CD4-positive, alpha-beta T cell (primary cell): ENCODE measurements at places on chromosomes 7 and 10. TPM values are rescaled to one million over a fixed set of nuclear protein-coding genes. Genes with fewer than 3 reads are reported as not detected.
A peak's percentile ranks its signal among the peaks of the same experiment; 100 is the strongest.

DNA sequence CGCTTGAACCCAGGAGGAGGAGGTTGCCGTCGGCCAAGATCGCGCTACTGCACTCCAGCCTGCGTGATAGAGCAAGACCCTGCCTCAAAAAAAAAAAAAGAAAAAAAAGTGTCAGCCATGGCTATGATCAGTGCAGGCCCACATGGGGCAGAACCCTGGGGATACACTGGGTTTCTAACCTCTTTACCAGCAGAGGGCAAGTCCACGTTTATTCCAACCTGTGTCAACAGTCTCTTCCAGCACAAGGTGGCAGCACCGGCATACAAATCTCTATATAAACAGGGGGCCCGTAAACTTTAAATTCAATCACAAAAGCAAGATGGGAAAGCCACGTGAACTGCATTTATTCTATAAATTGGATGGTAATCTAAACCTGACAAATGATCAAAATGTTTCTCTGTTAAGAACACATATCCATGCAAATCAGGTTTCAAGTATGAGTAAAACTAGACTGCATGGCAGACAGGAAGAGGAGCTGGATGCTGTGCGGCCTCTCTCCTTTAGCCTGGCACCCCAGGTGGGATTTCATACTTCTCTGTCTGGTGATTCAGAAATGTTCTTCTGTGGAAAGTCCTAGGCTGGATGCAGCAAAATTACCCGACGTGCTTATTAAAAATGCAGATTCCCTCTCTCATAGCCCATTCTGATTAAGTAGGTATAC lies 60.0 kb upstream of the STEAP1B start:
- peak; percentile 49 for DNase-seq

GRCh38 chr10:32489901-32490300 lies 44.0 kb downstream of the CCDC7 start:
- no peak for DNase-seq

AKR1B15 gene
- not detected for total RNA-seq

TMEM213 gene
- total RNA-seq: not detected

DNA sequence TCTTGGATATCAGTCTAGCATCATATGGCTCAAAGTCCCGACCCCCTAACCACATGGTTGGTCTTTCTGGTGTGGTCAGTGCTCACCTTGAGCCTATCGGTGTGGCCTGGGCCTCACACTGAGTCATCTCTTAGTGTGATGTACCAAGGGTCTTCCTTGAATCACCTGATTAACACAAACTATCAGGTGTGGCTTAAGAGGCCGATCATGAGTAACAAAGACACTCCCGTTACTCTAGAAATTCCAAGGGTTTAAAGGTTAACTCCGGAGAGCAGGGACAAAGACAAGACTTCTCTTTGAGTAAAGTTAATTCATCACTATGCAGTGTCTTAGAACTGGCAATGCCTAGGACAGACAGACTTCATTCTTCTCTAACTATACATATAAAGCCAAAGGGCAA lies 52.3 kb upstream of the ARMC3 start:
- DNase-seq: no peak

H2BK1 gene
- not detected for total RNA-seq

DNA sequence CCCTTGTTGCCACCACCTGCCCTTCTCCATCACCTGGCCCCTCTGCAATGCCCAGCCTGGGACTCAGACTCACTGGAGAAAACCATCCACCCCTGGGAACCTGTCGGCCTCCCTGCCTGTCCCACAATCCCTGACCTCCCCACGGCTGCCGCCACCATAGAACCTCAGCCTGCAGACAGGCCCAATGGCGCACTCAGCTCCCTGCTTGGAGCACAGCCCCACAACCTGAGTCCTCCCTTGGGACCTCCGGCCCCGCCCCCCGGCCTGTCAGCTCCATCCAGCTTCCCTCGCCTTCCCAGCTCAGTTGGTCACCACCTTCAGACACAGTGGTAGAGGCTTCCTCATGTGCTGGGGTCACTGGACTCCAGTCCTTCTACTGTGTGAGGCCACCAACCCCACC lies 41.1 kb downstream of the PARP12 start:
- no peak for DNase-seq

SAMD9L gene
- 7.9 TPM for total RNA-seq

DNA sequence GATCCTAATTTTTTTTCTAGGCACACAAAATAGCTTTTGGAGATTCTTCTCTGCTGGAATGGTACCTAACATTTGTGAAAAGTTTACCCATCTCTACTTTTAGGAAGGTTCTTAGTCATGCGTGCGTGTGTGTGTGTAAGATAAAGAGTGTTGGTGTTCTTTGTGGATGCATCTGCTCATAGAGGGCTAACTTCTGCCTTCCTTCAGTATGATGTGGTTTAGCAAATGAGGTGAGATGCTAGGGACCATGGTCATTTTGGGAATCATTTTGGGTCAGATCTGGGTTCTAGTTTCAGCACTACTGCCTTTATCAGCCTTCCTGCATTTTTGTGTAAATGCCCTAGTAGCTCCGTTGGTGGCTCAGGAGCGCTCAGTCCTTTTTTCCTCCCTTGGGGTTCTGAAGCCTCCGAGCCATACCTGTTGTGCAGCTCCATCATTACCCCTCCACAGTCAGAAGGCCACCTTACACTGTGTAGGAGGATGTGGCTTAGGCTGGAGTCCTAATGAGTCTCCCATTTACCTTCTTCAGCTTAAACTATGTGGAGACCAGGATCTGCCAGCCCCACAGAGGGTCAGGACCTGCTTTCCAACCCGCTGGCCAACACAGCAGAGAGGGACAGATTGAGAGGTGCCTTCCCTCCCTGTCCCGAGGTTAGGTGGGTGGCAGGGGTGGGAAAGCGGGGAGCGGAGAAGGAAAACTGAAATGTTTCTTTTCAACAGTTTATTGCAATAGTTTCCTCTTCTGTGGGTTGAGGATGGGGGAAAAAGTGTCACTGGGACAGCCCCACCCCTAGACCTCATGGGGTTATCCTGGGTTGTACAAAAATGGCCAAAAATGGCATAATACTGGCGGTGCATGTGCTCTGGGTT lies 31.2 kb downstream of the TSPAN14 start:
- DNase-seq: no peak

TRPV5 gene
- not detected for total RNA-seq

DNA sequence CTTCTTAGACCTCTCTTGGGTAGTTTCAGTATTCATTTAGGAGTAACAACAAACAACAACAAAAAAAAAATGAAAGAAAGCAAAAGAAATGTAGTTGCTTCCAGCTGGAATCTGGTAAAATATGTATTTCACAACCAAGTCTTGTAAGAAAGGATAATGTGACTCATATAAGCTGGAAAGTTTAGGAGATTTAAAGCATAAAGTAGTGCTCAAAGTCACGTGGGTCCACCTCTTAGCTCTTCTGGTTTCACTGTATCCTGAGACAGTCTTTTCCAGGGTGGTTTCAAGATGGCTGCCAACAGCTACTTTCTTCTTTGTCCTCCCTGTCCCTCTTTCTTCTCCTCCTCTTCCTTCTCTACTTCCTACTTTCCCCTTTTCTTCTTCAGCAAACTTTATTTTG lies 69.5 kb upstream of the CDK13 start:
- no peak for DNase-seq

DNA sequence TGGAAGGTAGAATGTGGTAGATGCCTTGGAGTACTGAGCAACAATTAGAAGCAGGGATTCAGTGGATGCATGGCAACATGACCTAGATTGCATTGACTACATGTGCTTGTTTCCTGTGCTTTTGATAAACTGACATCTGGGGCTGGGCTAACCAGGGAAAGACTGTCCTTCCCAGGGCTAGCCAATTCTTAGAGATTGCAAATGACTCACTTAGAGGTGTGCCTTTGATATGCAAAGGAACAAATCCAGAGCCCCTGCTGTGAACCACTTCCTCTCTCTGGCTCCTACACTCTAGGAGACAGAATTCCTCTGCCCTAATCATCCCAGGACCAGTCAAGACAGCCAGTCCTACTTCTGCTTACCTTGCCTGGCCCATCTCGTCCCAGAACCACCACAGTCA lies 651.5 kb downstream of the LRMDA start:
- DNase-seq: no peak

GRCh38 chr7:87152897-87153641 lies 816 bp downstream of the DMTF1 start:
- DNase-seq: peak; percentile 35

DNA sequence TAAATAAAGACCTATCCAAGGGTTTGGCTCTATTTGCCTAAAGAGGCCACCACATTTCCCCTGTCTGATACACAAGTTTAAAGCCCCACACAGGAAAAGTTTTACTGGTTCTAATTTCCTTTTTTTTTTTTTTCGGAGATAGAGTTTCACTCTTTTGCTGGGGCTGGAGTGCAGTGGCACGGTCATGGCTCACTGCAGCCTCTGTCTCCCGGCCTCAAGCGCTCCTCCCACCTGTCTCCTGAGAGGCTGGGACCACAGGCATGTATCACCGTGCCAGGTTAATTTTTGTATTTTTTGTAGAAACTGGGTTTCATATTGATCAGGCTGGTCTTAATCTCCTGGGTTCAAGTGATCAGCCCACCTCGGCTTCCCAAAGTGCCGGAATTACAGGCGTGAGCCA lies 53.3 kb upstream of the ASAH2 start:
- no peak for DNase-seq

ANKRD2 gene
- not detected for total RNA-seq

DNA sequence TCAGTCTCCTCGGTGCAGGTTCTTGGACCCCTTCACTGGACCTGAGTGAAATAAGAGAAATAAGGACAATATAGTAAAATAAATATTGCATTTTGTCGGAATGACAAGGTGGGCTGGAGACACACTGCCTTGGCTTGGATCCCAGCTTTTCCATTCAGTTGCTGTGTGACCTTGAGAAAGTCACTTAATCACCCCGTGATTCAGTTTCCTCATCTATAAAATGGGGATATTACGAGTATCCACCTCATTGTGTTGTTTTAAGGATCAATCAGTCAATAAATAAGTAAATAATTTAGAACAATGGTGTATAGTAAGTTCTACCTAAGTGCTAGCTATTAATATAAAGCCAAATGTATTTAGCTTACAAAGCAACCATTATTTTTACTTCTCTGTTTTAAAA lies 29.1 kb downstream of the HK1 start:
- DNase-seq: no peak
